ENCODE measurements at places on chromosomes 4 and X.

DNA sequence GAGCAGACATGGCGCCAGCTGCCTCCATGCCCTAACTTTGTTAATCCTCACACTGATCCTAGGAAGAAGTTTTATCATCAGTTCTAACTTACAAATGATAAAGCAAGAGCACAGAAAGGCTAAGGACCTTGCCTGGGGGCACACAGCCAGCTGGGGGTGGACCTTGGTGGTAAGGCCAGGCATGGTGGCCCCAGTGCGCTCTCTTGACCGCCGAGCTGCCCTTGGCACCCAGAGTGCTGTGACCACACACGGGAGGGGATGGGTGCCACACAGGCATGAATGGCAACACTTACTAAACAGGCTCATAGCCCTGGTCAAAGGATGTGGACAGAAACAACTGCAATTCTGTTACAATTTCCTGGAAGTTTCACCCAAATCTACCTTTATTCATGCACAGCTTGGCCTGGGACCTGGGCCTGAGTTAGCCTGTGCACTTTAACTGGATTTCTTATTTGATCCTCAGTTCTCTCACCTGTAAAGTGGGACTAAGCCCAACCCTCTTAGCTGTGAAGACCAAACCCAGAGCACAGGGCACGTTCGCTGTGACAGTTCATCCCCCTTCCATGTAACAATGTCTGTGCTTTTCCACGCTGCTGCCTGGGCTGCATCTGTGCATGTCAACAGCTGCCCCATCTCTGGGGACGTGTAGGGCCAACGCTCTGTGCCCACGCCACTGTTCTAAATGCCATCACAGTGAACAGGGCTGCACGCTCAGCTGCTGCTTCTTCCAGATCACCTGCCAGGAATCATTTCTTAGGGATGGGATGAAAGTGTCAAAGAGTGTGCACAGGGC, 44.8 kb downstream of the ACOX3 start:
- no peak for DNase-seq

GRCh38 chrX:63922221-63922620, 137.2 kb upstream of the ARHGEF9 start:
- DNase-seq: peak; percentile 42

DNA sequence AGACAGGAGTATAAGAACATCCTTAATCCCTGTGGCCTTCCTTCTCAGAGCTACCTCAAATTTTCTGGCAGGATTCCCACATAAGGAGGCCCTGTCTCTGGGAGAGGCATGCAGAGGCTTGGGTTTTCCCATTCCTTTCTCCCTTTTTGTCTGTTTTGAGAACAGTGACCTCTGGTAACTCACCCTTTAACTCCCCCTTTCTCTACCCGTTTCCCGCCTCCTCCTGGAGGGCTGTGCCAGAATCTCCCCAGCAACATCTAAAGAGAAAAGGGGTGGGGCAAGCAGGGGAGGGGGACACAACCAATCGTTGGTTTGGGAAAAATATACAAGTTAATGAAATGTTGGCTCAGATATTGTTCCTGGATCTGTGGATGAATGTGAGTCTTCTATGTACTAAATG, 303.7 kb upstream of the IRS4 start:
- DNase-seq: no peak

DNA sequence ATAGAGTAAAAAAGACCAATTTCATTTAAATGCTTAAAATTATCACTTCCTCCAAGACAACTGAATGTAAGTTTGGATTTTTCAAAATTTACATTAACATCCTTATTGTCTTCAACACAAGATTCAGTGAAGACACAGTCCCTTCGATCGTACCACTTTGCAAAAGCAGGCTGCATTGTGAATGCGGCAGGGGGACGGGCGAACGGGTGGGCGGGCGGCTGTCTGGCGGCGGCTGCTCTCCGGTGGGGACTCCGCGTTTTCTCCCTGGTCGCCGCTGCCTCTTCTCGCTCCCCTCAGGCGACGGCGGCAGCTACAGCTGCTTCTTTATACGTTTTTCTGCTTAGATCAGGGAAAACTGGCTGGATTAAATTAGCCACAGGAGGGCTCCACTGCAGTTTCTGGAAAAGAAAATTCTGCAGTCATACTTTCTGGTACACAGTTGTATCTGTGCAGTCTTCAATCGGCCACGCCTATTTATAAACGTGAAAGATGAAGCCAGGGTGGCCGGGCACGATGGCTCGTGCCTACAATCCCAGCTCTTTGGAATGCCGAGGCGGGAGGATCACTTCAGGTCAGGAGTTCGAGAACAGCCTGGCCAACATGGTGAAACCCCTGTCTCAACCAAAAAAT, 33.9 kb upstream of the HPF1 start:
- DNase-seq: peak; percentile 69

DNA sequence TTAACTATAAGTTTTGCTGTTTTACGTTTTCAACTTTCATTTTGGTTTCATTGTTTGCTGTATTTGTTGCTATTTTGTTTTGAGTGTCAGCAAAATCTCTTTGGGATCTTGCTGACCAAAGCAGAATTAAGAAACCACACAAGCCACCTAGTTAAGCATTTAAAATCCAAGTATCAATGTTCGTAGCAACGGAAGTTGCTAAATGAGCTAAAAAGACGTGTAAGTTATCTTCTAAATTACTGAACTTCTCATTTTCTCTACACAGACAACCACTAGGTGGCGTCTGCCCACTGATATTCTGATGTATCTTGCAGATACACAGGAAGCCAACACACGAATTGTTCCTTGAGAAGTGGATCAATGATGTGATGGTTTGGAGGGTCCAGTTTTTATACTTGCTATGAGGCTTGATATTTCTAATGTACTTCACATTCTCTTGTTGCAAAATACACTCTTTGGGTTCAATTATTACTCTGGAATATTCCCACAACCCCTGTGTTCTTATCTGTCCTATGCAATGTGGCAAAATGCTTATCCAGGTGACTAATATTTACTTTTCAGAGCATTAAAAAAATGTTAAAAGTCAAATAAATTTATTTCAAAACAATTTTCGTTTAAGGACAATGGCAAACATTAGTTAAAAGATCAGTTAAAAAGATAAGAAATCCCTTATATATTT, 250.5 kb downstream of the TECRL start:
- DNase-seq: peak; percentile 31

GRCh38 chr4:93731456-93731855, 97.1 kb upstream of the ATOH1 start:
- DNase-seq: no peak

GRCh38 chr4:47562297-47562696, 77.2 kb downstream of the ATP10D start:
- DNase-seq: no peak

- DNase-seq: no peak
These were observed 285.4 kb downstream of the UNC5C start for GRCh38 chr4:95263391-95263790.

- no peak for DNase-seq
These were observed 38.9 kb downstream of the GPRIN3 start for GRCh38 chr4:89268679-89269078.

DNA sequence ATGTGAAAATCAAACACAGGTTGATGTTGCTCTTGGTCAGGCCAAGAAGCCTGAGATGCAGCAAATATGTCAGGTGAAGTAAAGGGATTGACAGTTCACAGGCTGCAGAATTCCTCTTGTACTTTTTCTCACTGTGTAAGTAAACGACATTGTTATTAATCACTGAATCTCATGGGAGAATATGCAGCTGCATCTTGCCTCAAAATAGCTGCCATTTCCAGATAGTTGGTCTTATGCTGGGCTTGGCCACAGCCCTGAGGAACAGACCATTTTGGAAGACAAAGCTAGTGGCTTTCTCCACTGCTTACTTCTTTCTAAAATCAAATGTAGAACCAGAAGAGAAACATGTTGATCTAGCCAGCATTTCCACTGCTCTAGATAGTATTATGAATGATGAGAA, 403.4 kb upstream of the NR3C2 start:
- no peak for DNase-seq

- DNase-seq: no peak
These were observed 5.6 kb upstream of the CT45A1 start for GRCh38 chrX:135707880-135708279.

DNA sequence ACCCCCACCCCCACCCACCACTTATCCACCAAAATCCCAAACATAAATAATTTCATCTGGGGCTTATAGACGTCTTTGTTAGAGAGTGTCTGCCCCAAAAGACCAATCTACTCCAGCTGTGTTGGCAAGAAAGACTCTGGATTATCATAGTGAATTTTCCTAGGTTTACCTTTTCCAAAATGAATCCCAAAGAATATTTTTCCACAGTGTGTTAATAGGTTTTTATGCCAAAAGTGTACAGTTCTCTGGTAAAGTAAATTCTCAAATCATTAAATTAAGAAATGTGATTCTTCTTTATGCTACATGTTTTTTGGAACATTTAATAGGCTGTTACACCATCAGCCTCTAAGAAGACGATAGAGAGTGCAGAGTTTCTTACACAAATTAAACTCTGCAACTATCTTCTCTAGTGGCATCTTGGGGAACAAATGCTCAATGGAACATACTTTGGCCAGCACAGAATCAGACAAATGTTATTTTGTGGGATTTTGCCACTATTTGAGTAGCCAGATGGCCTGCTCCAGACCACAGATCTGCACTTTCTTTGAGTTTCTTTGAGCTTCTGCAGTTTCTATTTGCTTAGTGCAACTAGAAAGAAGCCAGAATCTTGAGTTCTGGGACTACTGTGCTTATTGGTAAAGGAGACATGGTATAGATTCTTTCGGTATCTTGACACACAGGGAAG, 206.0 kb downstream of the KIT start:
- no peak for DNase-seq

GRCh38 chr4:147481577-147482109, 746 bp downstream of the EDNRA start:
- DNase-seq: no peak

GRCh38 chr4:32396507-32397070, 1676.4 kb downstream of the PCDH7 start:
- no peak for DNase-seq

DNA sequence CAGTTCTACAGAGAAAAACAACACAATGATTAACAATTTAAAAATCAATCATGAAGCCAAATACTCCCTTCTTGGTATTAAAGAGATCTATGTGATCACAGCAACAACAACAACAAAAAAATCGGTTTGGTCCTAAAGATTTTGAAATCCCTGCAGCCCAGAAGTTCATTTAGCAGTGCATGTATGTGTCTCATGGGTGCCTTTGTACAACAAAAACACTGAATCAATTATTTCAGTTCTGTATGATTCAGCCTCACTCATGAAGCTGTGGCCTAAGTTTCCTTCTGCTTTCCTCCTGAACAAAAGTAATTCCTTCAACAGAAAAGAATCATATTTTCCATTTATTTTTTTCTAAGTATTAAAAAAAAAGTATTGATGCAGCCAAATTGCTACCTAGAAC, 393.4 kb upstream of the NDST3 start:
- no peak for DNase-seq

- no peak for DNase-seq
These were observed 22.4 kb downstream of the AFF1 start for GRCh38 chr4:86957215-86957614.

DNA sequence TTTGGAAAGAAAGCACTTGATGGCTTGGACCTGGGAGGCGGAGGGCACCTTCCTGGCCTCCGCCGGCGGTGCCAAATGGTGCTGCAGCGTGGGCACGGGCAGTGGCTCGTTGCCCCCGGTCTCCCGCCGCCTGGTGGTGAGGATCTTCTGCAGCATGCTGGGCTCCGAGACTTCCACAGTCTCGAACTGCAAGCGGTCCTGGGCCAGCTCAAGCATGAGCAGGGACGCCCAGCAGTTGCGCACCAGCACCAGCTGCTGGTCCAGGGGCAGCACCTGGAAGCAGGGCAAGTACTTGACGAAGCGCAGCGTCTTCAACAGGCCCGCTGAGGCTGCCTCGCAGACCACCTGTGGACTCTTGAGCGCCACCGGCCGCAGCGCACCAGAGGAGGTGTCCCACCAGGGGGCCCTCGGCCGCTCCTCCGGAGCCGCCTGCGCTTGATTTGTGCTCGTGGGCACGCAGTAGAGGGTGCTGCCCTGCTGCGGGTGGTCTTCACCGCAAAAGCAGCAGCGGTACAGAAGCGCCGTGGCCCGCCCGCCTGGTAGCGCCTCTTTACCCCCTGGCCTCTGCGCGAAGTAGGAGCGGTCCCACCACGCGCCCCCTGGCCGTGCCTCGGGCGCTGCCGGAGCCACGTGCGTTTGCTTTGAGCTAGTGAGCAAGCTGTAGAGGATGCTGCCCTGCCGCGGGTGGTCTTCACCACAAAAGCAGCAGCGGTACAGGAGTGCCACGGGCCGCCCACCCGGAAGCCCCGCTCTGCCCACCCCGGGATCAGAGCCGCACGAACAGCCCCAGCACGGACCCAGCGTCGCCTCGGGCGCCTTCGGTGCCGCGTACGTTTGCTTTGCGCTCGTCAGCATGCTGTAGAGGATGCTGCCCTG, 689 bp downstream of the NR0B1 start:
- DNase-seq: no peak

GRCh38 chr4:126756050-126756829, 876.5 kb upstream of the INTU start:
- DNase-seq: no peak

- DNase-seq: no peak
These were observed 7.7 kb upstream of the ARHGEF38 start for GRCh38 chr4:105544520-105545286.

GRCh38 chr4:81609844-81610243, 138.1 kb upstream of the RASGEF1B start:
- no peak for DNase-seq

DNA sequence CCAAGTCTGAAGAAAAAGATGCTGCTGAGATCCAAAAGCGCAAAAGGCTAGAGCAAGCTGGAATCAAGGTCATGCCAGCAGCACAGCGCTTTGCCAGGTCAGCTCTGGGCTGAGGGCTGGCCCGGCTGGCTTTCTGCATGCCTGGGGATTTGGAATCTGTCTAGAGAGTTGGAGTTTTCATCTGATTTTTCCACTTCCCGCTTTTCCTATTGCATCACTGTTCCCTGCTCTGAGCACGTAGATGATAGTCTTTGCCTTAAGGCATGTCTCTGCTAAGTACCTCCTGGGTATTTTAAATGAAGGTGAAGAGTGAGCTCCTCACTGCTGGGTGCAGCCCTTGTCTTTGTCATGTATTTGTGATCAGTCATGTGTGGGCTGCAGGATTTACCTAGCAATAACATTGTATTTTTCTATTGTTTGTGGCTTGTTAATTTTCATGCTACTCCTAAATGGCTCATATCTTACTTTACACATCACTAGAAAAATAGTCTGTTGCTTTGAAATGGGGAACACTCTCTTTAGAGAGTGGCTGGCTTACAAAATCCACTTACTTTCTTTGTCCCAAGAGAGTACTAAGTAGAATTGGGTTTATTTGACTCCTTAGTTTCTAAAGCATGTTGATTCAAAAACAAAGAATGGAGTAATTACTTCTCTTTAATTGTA, 82.8 kb downstream of the LIMCH1 start:
- DNase-seq: no peak

- no peak for DNase-seq
These were observed 125.9 kb downstream of the FRYL start for GRCh38 chr4:48654015-48654664.

- no peak for DNase-seq
These were observed 88.4 kb downstream of the PDE5A start for GRCh38 chr4:119540249-119540648.

All from SW 1271 (cell line).